ENCODE measurements at places on chromosomes 11 and 22. TPM values are rescaled to one million over a fixed set of nuclear protein-coding genes. Genes with fewer than 3 reads are reported as not detected.

Gene PAX6
- 0.40 TPM for total RNA-seq

Gene RAG1
- total RNA-seq: 1.7 TPM

Gene MS4A7
- not detected for total RNA-seq

Gene OR8D1
- total RNA-seq: not detected

Gene ZW10
- 38.0 TPM for total RNA-seq
